LoVo (cell line): ENCODE measurements at places on chromosomes 5 and 9.
A peak's percentile ranks its signal among the peaks of the same experiment; 100 is the strongest.

DNA sequence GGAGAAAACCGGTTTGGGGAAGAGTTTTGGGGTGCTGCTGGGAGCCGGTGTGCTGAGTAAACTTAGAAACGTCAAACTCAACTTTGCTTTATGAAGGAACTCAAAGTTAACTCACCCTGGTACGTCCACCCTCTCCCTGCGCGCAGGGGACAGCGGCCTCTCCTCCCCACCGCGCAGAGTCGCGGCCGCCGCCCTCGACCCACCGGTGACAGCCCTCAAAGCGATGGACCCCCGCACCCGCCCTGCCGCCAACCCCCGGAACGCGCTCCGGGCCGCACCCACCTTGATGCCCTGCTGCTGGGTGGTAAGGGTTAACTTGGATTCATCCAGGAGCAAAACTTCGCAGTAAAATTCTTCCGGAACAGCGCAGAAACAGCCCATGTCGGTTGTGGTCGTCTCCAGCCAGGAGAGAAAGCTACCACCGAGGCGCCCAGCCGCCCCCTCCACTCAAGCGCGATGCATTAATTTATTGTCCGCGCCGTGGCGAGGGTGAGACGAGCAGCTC is 366 bp downstream of the EPB41L4A start:
- DNase-seq = no peak

DNA sequence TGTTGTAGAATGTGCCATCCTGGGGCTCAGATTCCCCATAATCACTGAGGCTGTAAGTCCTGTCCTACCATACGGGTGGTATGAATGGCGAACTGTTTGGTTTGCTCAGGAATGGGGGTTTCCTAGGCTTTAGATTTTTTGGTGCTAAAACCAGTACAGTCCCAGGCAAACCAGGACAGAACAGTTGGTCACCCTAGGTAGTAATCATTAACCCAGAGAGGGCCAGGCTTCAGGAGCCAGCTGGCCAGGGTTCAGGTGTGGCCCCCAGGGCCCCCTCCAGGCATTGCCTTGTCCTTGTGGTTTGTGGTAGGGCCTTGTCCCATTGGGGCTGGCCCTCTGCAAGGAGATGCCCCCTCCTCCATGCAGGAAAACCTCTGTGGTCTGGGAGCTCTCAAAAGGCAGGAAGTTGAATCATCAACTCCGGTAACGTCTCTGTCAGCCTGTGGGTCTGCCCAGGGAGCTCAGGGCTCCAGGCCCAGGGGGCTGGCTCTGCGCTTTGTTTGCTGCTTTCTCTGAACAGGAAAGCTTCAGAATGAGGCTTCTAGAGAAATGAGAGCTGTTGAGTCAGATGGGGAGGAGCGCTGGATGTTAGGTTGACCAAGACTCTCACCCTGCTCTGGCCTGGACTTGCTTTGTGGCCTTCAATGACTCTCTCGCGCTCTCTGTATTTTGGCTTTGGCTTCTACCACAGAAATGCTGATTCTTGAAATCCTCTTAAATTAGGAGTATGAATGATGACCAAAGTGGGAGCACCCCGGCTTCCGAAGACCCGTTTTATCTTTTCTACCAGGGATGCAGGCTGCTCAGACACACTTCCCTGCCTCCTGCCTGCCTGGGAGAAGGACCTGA is 22.2 kb upstream of the JADE2 start:
- DNase-seq = peak; percentile 67

GRCh38 chr9:81162361-81162760 is 527.0 kb downstream of the TLE1 start:
- no peak for DNase-seq

- no peak for DNase-seq
These were observed 131.5 kb downstream of the FSTL4 start for GRCh38 chr5:133480866-133481265.

DNA sequence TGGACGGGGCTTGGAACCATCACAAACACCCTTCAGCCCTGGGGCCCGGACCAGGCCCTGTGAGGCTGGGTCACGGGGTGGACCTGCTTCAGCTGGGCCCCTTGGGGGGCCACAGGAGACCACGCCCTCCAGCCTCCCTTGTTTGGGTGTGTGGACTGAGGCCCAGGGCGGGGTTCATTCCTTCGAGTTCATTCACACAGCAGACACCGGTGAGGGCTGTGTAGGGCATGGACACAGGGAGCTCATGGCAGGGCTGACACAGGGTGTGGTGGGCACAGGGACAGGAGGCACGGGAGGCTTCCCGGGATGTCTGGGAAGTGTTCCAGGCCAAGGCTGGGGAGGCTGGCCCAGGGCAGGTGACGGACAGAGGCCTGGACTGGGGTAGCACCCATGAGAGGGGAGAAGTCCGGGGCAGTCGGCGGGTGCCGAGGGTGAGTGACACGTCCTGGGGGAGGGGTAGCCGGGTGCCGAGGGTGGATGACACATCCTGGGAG is 8.9 kb downstream of the DNLZ start:
- peak; percentile 39 for DNase-seq

GRCh38 chr5:148539851-148540250 is 114.5 kb downstream of the HTR4 start:
- DNase-seq = no peak

DNA sequence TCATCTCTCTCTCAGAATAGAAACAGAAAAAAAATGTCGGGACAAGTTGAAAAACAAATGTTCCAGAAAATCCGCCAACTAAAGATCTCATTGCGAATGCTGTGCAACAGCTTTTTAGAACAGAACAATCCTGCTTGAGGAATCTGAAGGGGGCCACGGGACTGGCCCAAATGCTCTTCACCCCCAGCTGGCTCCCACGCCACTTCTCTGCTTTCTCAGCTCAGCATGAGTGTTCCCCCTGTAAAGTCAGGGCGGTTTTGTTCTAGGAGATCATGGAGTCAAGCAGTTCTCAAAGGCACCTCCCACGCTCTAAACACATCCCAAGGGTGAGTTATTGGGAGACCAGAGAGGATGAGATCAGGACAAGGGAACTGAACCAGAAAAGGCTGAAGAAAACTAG is 31.5 kb downstream of the DIRAS2 start:
- DNase-seq = no peak

- no peak for DNase-seq
These were observed 71.0 kb downstream of the IPO11 start for GRCh38 chr5:62483556-62483955.

DNA sequence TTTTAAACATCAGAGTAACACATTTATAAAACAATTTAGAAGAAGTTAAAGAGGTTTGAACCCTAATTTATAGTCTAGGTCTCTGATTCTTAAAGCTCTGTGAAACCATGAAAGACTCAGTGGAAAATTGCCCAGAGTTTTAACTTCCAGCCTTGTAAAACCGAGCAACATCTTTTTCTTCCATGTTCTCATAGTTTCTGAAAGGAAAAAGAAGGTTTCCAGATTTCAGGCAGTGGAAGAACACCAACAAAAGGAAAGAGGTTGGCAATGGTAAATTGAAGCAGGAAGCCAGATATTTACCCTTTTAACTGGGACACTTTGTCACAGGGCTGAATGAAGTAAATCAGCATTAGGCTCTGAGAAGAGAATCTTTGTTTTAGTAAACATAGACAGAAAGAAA is 1999.3 kb downstream of the MAT2B start:
- no peak for DNase-seq

DNA sequence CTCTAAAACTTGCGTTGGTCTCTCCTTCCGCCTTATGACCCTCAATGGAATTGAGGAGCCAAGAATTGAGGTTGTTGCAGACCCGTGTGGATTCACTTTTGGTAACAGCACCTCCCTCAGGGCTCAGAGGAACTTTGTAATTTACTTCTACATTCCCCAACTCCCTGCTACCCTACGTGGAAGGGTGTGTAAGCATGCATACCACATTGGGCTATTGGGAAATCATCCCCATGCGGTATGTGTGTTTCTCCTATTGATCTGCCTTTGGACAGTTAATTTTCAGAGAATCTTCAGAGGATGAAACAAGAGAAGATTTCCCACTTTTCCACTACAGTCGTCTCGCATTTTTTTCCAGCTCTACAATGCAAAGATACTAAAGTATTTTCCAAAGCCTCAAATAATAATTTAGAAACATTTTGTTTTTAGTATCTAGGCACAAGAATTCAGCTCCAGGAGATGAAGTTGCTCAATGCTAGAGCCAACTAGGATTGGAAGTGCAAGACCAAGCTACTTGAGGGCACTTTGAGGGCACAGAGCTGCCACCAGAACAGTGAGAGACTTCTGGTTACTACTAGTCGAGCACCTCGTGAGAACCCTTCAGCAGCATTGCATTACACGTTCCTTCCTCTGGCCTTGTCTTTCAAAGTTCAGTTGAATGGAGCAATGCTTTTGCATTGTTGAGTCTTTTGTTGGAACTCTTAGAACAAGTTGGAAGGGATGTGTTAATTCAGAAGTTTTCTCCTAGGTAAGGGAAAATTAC is 3.4 kb downstream of the C1QTNF3 start:
- no peak for DNase-seq

GRCh38 chr9:134263596-134263995 is 62.7 kb upstream of the RXRA start:
- DNase-seq = no peak

GRCh38 chr9:19631181-19631580 is 157.7 kb downstream of the SLC24A2 start:
- DNase-seq = no peak

GRCh38 chr5:148585988-148586387 is 68.3 kb downstream of the HTR4 start:
- DNase-seq = no peak

- no peak for DNase-seq
These were observed 88.3 kb upstream of the PTCH1 start for GRCh38 chr9:95605101-95605500.

- DNase-seq = no peak
These were observed 67.0 kb downstream of the ARHGAP26 start for GRCh38 chr5:142837081-142837725.

DNA sequence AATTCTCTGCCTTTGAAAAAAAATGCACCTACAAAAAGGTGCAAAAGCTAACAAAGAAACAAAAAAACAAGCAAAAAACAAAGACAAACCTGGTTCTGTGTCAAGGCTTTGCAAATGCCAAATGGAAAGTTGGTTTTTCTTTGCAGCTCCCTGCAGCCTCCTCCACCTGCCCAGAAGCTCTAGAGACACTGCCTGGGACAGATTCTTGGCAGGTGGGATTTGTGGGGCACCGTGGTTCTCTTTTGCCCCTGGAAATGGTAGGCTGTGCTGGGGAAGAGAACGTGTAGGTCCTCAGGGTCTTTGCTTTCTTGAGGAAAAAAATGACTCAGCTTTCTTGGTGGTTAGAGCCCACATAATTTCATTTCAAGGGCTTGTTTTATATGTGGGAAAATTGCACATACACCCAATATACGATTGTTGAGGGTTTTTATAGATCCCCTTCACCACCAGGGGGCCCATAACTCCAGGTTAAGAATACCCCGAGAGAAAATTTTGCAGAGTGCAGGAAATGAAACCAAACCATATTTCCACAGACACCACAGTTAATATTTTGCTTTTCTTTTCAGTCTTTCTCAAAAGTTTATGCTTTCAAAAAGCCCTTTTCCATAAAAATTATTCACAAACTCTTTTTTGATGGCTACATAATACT is 58.7 kb downstream of the NXNL2 start:
- DNase-seq = peak; percentile 53

GRCh38 chr9:72557549-72557948 is 36.1 kb downstream of the TMC1 start:
- peak; percentile 85 for DNase-seq

- DNase-seq = no peak
These were observed 135.9 kb upstream of the OTULINL start for GRCh38 chr5:14445576-14446290.

DNA sequence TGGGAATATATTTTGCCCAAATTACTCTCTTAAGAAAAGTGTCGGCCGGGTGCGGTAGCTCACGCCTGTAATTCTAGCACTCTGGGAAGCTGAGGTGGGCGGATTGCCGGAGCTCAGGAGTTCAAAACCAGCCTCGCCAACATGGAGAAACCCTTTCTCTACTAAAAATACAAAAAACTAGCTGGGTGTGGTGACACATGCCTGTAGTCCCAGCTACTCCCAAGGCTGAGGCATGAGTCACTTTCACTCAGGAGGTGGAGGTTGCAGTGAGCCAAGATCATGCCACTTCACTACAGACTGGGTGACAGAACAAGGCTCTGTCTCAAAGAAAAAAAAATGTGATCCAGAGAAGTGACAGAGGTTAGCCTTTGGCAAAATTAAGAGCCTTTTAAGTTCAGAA is 26.4 kb upstream of the TMEM171 start:
- DNase-seq = peak; percentile 52
